ENCODE measurements at places on chromosomes 3 and 15.

DNA sequence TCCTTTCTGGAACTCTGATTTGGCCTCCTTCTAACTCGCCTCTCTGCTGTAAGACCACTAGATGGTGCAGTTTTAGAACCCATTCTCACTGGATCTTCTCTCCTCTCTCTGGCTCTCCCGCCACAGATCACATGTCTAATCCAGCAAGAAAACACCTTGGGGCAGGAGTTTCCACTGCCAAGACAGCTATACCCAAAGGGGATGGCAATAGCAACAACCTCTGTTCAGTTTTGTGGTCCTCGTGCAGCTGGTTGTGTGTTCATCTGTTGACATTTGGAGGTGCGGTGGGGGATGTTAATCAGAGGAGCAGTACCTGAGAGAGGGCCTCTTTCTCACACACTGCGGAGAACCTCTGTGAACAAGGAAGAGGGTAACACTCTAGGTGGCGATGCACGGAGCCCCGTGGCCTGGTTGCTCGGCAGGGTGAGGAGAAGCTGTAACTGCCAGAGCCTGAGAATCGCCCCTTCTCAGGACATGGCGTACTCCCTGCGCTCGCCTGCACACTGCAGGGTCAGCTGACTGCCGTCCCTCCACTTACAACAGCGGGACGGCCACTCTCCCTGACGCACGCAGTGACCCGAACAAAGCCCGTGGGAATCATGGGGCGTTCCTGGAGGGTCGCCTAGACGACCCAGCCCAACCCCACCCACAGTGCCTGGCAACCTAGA, at the start of gene TEX55:
TEX55 (plus strand) TSS at position 666 of the 668 bp plus-strand sequence. CDS start 25 bp downstream, outside the sequence.
- DNase-seq, result no peak

GRCh38 chr3:160081958-160082533, 93.4 kb downstream of the IL12A start:
- DNase-seq, result no peak

GRCh38 chr15:66008940-66009562, 139.8 kb downstream of the RAB11A start:
- no peak for DNase-seq

DNA sequence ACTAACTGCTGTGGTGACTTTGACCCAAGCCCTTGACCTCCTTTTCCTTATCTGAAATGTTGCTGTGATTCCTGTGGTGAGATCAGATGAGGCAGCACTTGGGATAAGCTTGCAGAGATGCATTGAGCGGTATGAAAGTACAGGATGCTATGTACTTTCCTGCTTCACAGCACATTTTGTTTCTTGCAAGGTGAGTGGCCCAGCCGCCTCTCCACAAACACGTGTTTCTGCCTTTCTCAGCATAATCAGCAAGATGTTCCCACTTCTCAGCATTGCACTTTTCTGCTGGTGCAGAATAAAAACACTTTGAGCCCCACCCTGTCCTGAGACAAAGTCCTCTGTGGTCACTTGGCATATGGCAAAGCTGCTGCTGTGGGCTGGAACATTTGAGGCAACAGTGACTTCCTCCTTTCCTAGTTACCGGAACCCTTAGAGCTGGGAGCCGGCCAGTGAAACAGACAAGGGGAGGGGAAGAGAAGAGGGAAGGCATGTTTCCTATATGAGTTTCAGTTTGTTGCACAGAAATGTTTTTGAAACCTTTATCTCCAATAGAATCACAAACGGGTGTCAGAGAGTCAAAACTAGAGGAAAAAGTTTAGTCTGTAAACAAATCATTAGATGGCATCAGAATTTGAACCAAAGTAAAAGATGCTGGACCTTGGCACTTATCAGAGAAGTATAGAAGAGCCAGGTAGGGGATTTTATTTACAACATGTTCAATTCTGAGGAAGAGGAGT, 5.0 kb downstream of the NUDT16 start:
- no peak for DNase-seq

GRCh38 chr3:149021830-149022229, 30.5 kb downstream of the GYG1 start:
- no peak for DNase-seq

- DNase-seq, result no peak
Observed at GRCh38 chr15:90982135-90982534, 12.2 kb downstream of the PRC1 start.

DNA sequence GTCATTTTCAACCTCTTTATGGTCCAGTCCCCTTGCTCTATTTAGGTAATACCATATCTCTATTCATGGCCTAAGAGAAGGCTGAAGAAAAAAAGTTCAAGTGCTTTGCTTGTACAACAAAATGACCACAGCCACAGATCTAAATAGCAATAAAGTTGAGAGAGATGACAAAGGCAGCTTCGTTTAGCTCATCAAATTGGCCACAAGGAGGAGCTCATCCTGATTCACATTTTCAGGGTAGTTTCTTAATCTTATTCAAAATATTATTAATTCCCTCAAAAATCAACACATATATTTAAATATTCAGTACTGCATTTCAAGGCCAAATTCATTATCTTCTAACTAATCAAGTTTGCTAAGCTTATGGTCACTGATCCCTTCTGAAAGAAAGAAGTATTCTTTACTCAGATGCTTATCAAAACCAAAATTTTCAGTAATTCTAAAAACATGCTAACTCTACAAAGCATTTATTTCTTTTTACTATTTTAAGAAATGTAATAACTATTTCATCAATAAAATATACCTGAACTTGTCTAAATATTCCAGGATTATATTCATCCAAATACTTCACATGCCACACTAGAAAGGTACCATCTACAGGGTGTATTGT, 85.5 kb downstream of the DMXL2 start:
- no peak for DNase-seq

DNA sequence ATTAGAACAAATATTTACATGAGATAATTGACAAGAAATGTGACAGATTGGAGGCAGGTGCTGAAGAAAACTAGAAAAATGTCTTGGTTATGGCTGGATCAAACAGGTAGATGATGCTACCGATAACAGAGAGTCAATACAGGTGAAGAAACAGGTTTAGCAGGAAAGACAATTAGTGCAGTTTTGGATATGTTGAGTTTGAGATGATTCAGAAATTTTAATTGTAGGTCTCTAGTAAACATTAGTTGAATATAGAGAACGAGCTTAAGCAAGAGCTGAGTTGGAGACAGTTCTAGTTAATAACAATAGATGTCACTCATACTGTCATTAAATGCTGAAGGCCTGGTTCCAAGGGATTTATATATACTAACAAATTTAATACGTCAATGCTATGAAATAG, 524.4 kb downstream of the NSUN3 start:
- no peak for DNase-seq

GRCh38 chr15:40513609-40514008, 42.8 kb downstream of the CHST14 start:
- DNase-seq, result no peak

DNA sequence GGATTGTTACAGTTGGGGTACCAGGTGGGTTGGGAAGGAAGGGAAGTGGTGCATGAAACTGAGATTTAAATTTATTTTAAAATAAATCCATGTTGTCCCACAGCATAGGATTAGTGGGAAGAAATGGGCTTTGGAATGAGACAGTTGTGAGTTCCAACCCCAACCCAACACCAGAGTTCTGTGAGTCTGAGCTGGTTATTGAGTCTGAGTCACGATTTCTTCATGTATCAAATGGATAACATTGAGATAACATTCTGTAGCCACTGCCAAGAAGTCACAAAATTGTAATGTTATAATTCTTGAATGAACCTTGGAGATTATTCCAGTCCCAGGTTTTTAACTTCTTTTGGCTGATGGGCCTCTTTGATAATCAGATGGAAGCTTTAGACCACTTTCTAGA, 13.7 kb downstream of the IFT122 start:
- no peak for DNase-seq

GRCh38 chr15:99845009-99845408, 111.8 kb upstream of the LYSMD4 start:
- DNase-seq, result no peak

GRCh38 chr3:69454204-69454787, 68.4 kb upstream of the FRMD4B start:
- no peak for DNase-seq

DNA sequence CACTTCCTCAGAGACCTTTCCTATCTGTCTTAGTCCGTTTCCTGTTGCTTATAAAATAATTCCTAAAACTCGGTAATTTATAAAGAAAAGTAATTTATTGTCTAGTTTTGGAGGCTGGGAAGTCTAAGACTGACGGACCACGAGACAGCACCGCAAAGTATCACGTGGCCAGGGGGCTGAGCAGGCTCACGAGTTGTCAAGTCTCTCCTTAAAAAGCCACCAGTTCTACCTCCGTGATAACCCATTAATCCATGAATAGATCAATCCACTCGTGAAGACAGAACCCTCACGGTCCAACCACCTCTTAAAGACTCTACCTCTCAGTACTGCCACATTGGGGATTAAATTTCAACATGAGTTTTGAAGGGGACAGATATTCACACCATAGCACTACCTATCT, 821 bp downstream of the LINS1 start:
- DNase-seq, result no peak
